ENCODE measurements at places on chromosomes 4 and X.
A peak's percentile ranks its signal among the peaks of the same experiment; 100 is the strongest.

DNA sequence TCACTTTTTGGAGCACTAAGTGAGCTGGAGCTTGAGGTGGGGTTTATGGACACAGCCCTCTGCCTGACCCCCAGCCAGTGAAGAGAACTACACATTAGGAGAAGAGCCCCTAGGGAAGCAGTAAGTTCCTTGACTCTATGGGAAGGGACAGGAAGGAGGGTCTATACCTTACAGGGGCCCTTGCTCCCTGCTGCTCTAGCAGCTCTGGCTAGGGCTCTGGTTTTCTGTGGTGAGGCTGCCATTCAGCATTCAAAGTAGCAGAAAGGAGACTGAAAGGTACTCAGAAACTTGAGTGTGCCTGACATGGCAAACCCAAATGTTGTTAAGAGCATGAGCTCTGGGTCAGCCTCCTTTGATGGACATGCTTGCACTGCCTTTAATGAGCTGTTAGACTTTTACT is 144.0 kb upstream of the KIT start:
- DNase-seq, result no peak

DNA sequence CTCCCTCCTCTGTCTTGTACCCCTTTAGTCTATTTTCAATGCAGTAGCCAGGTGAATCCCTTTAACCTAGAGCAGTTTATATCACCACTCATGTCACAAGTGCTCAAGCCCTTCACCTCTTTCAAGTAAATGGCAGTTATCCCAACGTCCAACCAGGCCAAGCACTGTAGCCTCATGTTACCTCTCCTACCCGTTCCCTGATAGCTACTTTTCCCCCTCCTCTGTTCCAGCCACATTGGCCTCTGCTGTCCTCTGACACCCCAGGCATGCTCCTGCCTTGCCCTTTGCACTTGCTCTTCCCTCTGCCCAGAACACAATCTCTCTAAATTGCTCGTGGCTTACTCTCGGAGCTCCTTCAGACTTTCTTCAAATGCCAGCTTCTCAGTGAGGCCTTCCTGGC is 15.2 kb downstream of the GUCY1B1 start:
- no peak for DNase-seq

DNA sequence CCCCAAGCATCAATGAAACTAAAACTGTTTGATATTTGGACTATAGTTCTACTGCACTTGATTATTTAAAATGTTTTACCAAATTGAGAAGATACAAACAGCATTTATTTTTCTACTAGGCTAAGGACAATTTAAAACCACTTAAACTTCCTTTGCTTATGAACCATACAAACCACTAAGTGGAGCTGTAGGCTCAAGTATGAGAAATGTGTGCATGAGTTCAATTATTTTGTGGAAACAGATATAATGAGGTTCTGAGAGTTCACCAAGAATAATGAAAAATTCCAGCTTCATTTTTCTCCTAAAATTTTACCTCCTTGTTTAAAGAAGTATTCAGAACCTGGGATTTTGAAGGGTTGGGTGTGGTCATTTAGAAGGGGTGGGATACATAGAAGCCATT is 63.1 kb downstream of the SERPINA7 start:
- no peak for DNase-seq

GRCh38 chrX:154384284-154384892 is 5.3 kb downstream of the EMD start:
- DNase-seq, result no peak

GRCh38 chr4:2462992-2463762 is 5.7 kb upstream of the RNF4 start:
- no peak for DNase-seq

- DNase-seq, result no peak
These were observed 19.4 kb upstream of the AFAP1 start for GRCh38 chr4:7959078-7959477.

- DNase-seq, result peak; percentile 5
These were observed 56.5 kb downstream of the PRDM5 start for GRCh38 chr4:120865985-120866384.

- DNase-seq, result no peak
These were observed 147.0 kb downstream of the AFAP1 start for GRCh38 chr4:7792616-7793015.

GRCh38 chrX:2572740-2573139 is 72.0 kb upstream of the DHRSX start:
- no peak for DNase-seq

GRCh38 chrX:154019061-154019621 is 561 bp downstream of the IRAK1 start:
- no peak for DNase-seq

GRCh38 chr4:64940698-64941097 is 531.4 kb upstream of the TECRL start:
- no peak for DNase-seq

- DNase-seq, result no peak
These were observed 211.6 kb upstream of the DKK2 start for GRCh38 chr4:107247738-107248137.

DNA sequence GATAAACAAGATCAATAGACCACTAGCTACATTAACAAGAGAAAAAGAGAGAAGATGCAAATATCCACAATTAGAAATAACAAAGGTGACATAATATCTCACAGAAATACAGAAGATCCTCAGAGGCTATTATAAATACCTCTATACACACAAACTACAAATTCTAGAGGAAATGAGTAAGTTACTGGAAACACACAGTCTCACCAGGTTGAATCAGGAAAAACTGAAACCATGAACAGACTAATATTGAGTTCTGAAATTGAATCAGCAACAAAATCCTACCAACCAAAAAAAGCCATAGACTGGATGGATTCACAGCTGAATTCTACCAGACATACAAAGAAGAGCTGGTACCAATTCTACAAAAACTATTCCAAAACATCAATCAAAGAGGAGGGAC is 211.8 kb upstream of the CPEB2 start:
- no peak for DNase-seq

GRCh38 chr4:53010318-53010717 is 148.2 kb downstream of the RASL11B start:
- DNase-seq, result no peak

DNA sequence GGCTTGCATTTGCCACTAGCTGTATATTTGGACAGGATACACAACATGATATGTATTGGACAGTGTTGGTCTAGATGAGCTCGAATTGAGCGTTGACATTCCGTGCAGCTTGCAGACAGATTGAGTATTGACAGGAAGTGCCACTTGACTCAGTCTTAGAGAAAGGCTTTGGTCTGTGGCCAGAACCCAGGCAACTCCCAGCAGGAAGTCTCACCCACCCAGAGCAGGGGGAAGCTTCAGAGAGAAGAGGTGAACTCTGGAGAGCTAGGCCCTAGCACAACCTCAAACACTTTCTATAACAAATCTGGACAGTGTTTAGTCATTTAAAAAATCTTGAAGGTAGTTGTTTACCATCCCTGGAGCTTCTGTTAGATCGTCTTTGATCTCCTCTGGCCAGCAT is 280.5 kb downstream of the FBXW7 start:
- DNase-seq, result no peak

DNA sequence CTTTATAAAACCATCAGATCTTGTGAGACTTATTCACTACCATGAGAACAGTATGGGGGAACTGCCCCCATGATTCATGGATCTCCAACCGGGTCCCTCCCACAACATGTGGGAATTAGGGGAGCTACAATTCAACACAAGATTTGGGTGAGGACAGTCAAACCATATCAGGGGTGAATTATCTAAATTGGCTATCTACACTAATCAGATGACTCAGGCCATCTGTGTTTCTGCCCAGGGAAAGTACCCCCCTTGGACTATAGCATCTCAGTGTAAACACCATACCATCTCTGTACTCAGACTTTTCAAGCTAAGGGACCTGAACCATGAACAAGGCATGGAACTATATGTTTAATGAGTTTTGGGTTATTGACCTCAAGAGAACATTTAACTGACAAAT is 76.8 kb downstream of the LNX1 start:
- no peak for DNase-seq

DNA sequence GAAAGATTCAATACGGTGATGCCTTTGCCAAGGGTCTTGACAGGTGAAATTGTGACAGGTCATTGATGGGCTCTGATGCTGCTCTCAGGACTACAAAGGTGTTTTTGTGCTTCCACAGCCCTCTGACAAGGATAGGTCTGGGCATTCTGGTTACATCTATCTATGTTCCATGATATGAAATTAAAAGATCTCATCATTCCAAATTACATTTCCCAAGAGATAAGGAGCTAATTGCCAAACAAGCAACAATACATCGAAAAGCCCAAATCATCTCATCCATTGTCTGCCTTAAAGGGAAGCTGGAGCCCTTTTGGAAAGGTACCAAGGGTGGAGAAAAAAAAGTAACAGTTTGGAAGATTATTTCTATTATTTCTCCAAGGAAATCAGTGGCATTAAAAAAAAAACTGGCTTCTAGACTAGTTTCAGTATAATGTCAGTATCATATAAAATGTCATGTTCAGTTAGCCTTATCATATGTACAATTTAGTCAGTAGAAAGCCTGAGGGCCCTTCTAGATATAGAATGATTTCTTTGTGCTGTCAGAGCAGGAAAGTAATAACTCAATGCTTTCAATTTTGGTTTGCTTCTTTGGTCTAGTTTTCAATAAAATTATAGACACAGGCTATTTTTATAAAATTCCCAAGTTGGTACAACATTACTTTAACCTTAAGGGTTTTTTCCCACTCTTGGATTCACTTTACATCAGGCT is 224.5 kb upstream of the GPRIN3 start:
- DNase-seq, result no peak

GRCh38 chrX:102067966-102068723 is 57.3 kb upstream of the TCEAL2 start:
- peak; percentile 23 for DNase-seq

All from NCI-H1105 (cell line).